ENCODE measurements at places on chromosomes 3 and 15. TPM values are rescaled to one million over a fixed set of nuclear protein-coding genes. Genes with fewer than 3 reads are reported as not detected.

- no peak for DNase-seq
Measured at GRCh38 chr3:23587513-23587912, 218.2 kb upstream of the UBE2E1 start.

DNA sequence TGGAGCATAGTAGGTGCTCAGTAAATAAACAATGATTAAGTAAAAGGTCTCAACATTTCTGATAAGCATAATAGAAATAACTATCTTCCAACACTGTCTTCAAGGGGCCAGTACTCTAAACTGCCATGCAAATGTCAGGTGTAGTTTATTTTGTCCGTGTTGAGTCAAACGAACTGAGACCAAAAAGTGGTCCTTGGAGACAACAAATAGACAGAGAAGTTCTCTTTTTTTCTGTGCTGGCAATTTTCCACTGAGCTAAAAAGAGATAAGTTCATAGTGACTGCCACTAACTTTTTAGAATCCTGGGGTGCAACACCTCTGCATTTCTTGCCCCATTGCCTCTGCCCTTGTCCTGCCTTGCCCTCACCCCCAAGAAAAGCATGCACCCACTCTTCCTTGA, 14.7 kb upstream of the MBNL1 start:
- no peak for DNase-seq

- no peak for DNase-seq
Measured at GRCh38 chr15:22978691-22979237, 1.4 kb downstream of the CYFIP1 start.

DNA sequence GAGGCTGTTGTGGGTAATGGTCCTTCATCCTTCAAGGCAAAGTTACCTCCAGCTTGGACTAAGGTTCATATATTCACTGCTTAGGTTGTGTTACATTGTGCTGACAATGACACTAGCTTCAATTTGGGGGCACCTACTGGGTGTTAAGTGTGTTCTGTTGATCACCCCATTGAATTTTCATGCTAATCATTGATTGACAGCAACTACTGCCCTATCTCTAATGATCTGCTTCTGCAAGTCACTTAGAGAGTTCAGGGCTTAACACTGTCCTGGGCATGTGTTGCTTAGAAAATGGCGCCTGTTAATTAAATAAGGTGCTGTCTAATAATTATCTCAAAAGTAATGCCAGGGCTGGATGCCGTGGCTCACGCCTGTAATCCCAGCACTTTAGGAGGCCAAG, 3.4 kb downstream of the FLNB start:
- no peak for DNase-seq

SLC12A1 gene
- total RNA-seq, result not detected

DNA sequence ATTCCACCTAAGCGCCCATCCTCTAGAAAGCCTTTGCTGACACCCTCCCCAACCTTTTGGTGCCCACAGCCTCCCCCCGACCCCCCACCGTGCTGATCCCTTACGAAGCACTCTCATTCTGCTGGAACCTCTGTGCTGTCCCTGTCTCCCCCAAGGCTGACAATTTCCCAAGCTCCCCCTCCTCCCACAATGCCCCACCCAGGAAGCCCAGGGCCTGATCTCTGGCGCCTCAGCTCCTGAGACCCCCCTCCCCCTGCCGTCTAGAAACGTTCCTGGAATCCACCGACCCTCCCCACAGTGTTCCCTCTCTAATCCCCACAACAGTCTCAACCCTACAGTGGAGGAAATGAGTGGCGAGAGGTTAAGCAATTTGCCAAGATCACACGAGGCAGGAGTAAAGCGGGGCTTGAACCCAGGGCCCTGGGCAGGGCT, 18.3 kb downstream of the MYL3 start:
- DNase-seq, result no peak

INKA1 gene
- total RNA-seq, result 1.0 TPM

DNA sequence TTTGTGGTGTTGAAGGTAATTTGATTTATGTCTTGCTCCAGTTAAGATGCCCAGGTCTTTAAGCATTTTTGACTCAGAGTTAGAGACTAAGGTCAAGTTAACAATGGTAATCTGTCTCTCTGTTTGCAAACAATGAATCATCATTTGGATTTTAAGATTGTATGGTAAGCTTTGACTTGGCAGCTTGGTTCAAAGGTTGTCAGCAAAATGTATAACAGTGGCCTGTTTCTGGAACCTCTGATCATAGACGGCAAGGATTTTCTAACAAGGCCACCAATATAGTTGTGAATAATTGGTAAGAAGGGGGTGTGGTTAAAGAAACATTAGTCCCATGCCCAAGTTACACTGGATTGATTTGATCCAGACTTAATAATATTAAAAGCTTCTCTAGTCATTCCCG, 775.2 kb upstream of the GOLIM4 start:
- no peak for DNase-seq

SKOR1 gene
- 0.12 TPM for total RNA-seq

DNA sequence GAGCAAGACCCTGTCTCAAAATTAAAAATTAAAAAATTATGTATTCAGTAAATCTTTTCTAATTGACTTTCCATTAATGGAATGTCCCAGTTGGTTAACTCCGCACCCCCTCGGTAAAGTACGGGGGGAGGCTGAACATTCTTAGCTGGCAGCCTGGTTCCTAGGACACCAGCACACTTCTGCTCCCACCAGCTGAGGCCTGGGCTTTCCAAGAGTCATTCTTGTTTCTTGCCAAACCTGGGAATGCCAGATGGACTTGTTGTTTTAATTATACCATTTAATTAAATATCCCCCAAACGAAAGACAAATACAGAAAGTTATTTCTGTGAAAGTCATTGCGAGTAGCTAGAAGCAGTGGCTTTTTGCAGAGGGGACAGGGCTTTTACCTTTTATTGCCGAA, 179.4 kb downstream of the VGLL4 start:
- no peak for DNase-seq

IGSF11 gene
- 0.15 TPM for total RNA-seq

TMOD2 gene
- total RNA-seq, result 7.9 TPM

GRCh38 chr3:16838561-16838960, 46.2 kb upstream of the PLCL2 start:
- DNase-seq, result no peak

DNA sequence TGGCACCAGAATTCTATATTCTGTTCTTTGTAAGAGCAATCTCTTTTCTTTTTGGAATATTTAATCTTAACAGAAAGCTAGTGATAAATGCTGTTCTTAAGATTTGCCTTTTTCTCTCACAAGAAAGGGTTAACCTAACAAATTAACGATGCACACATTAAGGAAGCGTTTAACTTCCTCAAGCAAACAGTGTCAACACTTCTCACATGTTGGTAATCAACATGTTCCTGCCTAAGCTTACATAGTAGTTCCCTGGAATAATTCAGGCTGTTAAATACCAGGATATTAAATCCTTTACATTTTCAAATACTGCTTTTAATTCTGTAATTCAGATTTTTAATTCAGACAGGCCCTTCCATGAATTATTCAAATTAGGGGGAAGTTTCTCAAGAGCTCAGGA, 67.4 kb upstream of the RPL35A start:
- no peak for DNase-seq

CIB1 gene
- total RNA-seq, result 162 TPM

GRCh38 chr15:68991723-68992122, 22.8 kb upstream of the NOX5 start:
- DNase-seq, result no peak

NTRK3 gene
- total RNA-seq, result 0.78 TPM

TMEM40 gene
- not detected for total RNA-seq

CMTM8 gene
- 13.0 TPM for total RNA-seq

GRCh38 chr15:35827141-35827540, 281.2 kb upstream of the DPH6 start:
- DNase-seq, result no peak

FRMD5 gene
- 0.31 TPM for total RNA-seq

RAB6B gene
- total RNA-seq, result 3.9 TPM

DNA sequence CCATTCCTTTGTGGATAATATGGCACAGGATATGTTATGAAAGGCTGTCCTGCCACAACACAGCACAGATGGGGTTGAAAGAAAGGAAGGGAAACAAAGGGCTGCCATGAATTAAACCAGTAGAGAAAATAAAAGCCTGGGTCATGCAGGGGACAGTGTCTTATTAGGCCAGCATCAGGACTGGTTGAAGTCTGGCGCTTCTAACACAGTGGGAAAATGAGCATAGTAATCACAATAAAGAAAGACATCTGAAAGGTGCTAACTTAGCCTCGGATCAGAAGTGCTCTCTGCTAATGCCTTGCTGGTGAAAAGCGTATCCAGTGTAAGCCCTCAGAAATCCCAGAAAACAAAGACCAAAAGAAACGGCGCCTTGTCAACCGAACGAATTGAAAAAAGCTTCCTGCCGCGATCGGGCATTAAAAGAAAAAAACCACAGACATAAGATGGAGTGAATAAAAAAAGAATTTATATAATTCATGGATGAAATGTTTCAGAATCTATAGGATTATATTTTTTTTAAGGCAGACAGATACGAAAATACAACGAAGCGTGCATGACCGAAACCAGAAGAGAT, 566 bp upstream of the MKRN3 start:
- no peak for DNase-seq

GRCh38 chr15:39140060-39140604, 440.7 kb upstream of the THBS1 start:
- DNase-seq, result no peak

FRMD4B gene
- 29.1 TPM for total RNA-seq

GRCh38 chr15:75436881-75437280, 14.6 kb downstream of the SIN3A start:
- no peak for DNase-seq

GRCh38 chr3:4587838-4588105, 94.6 kb downstream of the ITPR1 start:
- no peak for DNase-seq

SLC51B gene
- total RNA-seq, result not detected

DNA sequence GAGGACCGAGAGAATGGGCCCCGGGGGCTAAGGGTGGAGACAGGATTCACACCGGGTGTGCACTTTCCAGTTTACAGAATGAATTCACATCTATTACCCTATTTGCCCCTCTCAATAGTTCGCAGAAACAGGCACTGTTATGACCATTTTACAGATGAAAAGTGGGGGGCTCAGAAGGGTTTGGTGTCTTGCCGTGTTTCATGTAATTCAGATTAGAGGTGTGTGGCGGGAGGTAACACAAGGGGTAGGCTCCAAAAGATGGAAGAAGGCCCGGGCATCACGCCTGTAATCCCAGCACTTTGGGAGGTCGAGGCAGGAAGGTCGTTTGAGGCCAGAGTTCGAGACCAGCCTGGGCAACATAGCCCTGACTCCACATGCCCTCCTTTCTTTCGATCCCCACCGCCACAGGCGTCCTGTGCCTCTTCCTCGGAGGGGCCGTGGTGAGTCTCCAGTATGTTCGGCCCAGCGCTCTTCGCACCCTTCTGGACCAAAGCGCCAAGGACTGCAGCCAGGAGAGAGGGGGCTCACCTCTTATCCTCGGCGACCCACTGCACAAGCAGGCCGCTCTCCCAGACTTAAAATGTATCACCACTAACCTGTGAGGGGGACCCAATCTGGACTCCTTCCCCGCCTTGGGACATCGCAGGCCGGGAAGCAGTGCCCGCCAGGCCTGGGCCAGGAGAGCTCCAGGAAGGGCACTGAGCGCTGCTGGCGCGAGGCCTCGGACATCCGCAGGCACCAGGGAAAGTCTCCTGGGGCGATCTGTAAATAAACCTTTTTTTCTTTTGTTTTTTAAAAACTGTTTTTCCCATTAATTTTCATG, 3.4 kb downstream of the DUOXA2 start:
- no peak for DNase-seq

OCA2 gene
- not detected for total RNA-seq

DNA sequence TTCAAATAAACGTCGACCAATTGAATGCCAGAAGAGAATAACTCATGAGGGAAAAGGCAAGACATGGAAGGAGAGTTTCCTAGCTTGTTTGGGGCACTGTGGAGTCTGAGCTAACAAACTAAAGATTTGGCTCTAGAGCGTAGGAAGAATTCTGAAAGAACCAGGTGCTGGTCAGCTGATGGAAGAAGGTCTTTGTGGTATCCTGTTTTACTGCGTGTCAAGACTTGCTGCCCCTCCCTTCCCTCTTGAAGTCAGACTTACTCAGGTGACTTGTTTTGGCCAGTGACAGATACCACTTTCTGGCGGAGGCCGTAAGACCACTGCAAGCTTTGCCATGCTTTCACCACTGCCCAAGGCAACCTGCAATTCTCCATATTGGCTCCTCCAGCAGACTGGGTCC, 673 bp upstream of the HCLS1 start:
- no peak for DNase-seq

PGBD4 gene
- 2.3 TPM for total RNA-seq

LRRFIP2 gene
- 25.9 TPM for total RNA-seq

DNA sequence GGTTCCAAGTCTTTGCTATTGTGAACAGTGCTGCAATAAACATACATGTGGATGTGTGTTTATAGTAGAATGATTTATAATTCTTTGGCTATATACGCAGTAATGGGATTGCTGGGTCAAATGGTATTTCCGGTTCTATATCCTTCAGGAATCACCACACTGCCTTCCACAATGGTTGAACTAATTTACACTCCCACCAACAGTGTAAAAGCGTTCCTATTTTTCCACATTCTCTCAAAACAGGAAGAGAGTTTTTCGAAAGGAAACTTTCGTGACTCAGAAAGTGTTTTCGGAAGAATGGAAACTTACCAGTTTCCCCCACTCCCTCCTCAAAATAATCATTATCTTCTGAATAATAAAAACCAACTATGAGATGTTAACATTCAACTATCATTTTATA, 205.8 kb downstream of the ALCAM start:
- DNase-seq, result no peak

DNA sequence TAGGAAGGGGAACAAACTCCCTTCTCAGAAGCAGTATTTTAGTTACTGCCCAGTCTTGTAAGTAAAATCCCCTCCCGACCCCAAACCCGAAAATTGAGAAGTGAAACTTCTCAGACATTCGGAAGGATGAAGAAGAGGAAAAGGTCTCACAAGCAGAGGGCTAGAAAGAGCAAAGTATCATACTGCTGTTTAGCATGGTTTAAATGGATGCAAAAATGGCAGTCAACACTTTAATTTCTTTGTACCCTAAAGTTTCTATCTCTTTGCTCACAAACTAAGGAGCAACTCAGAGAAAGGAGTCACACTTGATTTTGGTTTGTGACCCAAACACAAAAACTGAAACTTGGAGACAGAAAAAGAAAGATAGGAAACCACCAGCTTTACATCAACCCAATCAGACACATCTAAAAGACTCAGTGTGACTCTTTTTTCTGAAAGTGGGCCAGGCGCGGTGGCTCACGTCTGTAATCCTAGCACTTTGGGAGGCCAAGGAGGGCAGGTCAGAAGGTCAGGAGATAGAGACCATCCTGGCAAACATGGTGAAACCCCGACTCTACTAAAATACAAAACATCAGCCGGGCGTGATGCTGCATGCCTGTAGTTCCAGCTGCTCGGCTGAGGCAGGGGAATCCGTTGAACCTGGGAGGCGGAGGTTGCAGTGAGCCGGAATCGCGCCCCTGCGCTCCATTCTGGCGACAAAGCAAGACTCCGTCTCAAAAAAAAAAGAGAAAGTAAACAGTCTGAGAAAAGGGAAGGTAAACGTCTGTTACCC, 63.2 kb upstream of the ATP11B start:
- DNase-seq, result peak; percentile 23

DNA sequence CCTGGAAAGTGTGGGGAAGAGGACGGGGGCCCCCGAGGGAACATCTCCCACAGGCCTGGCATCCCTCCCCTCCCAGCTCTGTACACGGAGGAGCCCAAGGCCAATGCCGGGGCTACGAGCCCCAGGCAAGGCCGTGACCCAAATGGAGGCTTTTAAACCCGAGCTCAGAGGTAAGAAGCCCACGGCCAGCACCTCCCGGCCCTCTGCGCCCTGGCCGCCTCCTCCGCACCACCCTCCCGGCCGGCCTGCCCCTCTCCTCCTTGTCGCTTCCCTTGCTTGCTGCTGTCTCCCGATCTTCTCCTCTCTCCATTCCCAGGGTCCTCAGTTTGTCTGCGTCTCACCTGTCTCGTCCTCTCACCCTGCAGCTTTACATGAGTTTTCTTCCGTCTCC, 1.3 kb downstream of the MUC4 start:
- no peak for DNase-seq

GRCh38 chr3:58463181-58463941, 28.5 kb upstream of the KCTD6 start:
- DNase-seq, result peak; percentile 90

Data from activated CD4-positive, alpha-beta memory T cell treated with anti-CD3 and anti-CD28 coated beads for 36 hours (primary cell).